ENCODE measurements at places on chromosomes 16 and 17.

- DNase-seq = no peak
Measured at GRCh38 chr16:74729783-74730683, 29.4 kb upstream of the MLKL start.

- DNase-seq = no peak
Measured at GRCh38 chr17:64398320-64398719, 7.7 kb upstream of the PECAM1 start.

DNA sequence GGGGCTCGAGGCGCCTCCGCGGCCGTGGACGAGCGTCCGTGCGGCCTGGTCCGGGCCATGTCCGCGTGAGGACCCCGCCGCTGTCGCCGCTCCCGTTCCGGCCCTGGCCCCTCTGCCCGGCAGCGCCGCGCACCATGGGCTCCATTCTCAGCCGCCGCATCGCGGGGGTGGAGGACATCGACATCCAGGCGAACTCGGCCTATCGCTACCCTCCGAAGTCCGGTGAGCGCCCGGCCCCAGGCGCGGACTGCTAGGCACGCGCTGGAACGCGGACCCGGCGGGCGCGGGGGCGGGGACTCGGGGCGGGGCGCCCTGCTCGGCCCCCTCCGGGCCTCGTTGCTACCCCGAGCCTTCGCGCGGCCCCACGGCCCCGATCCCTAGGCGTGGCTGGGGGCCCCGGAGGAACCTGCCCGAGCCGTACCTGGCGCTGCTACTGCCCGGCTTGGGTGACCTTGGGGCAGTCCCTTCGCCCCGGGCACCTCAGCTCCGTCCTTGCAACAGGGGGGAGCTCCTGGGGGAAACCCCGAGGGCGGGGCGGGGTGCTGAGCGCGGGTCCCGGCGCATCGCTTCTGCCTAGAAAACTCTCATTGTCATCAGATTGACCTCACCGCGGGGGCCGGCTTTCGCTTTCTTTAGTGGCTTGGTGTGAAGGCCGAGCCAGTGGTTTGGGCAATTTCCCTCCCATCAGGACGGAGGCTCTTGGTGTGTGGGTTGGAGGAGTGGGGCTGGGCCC lies 367 bp downstream of the MGRN1 start:
- DNase-seq = peak; percentile 47

DNA sequence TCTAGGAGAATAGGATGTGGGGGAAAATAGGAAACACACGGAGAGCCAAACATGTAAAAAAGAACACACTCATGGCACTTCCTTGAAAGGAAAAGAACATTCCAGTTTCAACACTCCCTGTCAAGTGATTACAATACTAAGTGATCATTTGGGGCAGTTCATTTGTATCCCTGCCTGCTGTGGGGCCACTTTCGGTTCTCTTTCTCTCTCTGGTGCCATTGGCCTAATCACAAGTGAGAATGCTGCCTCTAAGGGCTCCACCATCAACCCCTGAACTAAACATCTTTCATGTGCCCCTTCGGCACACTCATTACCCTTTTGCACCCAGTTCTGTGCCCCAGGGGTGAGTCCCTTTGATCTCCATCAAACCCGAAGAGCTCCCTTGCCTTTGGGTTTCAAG lies 197.3 kb downstream of the CEP112 start:
- DNase-seq = no peak

- DNase-seq = peak; percentile 87
Measured at GRCh38 chr17:40615068-40615840, 32.4 kb downstream of the SMARCE1 start.

GRCh38 chr17:73342541-73343167 lies 30.9 kb upstream of the CDC42EP4 start:
- no peak for DNase-seq

DNA sequence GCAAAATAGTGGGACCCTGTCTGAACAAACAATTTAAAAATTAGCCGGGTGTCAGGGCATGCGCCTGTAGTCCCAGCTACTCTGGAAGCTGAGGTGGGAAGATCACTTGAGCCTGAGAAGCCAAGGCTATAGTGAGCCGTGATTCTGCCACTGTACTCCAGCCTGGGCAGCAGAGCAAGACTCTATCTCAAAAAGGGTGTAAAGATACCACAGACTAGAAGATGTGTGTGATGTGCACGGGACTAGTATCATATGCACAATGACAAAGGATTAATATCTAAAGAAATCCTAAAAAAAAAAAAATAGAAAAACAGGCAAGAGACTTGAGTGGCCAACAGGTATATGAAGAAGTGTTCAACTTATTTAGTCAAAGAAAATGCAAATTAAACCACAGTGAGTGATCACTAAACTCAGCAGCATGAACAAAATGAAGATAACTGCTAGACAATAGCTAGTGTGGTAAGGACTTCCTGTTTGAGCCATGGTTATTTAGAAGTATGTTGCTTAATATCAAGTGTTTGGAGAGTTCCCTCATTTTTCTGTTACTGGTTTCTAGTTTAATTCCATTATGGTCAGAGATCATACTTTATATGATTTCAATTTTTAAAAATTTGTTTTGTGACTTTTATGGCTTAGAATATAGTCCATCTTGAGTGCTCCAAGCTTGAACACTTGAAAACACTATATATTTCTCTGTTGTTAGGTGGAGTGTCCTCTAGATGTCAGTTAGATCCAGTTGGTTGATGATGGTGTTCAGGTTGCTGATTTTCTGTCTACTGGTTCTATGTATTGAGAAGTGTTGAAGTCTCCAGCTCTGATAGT lies 14.7 kb upstream of the SLX4 start:
- no peak for DNase-seq

GRCh38 chr16:53043986-53044601 lies 8.6 kb downstream of the CHD9NB start:
- DNase-seq = no peak

GRCh38 chr17:35359398-35359797 lies 14.0 kb downstream of the SLFN11 start:
- DNase-seq = no peak

DNA sequence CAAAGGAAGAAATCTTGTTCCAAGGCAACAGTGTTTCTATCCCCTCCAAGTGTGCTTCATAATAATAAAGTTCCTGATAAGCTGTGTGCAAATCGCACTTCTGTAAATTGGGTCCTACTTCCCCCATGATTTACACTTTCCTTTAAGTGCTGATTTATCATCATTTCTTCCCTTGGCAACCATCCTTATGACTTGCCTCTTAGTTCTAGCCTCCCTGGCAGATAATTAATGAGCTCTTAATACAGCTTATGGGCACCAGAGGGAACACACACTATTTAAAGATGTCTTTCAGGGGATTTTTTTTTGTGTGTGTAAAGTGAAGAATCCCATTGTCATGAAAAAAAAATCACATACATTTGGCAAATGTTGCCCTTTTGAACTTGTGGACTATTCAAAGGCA lies 101.6 kb upstream of the MPHOSPH6 start:
- no peak for DNase-seq

DNA sequence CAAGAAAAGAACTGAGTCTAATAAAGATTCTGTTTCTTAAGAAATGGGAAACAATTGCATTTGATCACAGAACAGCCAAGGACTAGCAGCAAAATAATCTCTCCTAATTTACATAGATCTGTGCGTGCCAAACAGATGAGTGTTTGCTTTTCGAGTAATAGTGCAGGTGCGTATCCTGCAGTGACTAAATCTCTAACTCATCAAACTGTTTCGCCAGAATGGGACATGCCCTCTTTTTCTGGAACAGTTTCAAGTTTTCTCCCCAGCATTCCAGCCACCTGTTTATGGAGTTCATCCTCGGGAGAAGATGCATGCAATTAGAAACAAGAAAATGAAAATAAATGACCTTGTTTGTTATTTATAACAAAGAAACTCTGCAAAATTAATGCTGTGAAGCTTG lies 5.7 kb upstream of the TOX3 start:
- DNase-seq = no peak

- no peak for DNase-seq
Measured at GRCh38 chr17:27523712-27524111, 67.5 kb downstream of the KSR1 start.

DNA sequence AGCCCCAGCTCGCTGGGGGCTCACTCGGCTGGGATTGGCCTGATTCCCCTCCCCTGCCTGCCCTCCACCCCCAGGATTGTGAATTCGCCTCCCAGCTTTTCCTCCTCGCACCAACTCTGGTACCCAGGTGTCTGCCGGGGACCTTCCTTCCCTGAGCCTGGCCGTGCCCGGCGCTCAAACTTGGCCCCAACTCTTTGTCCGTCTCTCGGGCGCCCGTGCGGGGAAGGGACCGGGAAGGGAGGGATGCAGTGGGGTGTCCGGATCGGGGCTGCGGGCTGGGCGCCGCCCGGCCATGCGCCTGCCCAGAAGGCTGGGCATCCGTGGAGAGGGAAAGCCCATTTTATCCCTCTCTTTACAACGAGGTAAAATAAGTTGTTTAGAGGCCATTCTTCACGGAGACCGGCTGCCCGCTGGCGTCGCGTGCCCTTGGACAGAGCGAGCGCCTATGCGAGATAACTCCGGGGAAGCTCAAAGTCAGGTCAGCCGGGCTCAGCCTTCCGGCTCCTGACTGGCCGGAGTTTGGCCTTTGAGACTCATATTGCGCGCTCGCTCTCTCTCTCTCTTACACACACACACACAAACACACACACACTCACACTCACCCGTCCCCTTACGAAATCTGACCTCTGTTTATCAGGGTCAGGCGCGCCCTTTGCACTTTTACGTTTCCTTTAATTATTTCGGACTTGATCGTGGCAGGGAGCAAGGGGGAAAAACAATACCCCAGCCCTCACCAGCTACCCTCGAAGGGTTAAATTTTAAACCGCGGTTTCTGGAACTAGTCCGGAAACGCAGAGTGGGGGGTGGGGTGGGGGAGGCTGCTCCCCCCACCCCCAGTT lies 774 bp upstream of the MAF start:
- DNase-seq = no peak

DNA sequence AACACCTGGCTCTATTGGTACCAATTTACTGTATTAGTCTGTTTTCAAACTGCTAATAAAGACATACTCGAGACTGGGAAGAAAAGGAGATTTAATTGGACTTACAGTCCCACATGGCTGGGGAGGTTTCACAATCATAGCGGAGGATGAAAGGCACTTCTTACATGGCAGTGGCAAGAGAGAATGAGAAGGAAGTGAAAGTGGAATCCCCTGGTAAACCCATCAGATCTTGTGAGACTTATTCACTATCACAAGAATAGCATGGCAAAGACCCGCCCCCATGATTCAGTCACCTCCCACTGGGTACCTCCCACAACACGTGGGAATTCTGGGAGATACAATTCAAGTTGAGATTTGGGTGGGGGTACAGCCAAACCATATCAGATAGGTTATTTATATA lies 22.6 kb upstream of the GOSR1 start:
- no peak for DNase-seq

DNA sequence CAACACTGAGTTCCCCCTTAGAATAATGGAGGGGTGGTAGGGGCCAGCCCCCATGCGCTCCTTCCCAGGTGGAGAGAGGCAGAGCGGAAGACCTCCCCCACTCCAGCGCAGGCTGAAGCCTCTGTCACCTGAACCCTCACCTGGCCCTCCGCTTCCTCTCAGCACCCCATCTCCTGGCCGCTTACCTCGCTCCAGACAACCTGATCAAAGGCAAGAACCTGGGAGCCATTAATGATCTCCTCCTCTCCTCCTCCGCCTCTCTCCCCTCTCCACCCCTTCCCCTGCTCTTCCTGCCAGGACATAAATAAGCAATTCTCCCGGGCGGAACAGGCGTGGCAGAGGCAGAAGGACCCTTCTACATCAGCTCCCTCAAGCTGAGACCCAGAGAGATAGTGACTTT lies 110.2 kb upstream of the LHX1 start:
- DNase-seq = no peak

GRCh38 chr17:33012522-33013033 lies 20.9 kb downstream of the SPACA3 start:
- DNase-seq = peak; percentile 82

- no peak for DNase-seq
Measured at GRCh38 chr17:37191219-37191618, 184.6 kb upstream of the C17orf78 start.

- peak; percentile 84 for DNase-seq
Measured at GRCh38 chr17:36602924-36603384, 1.6 kb downstream of the MRM1 start.

GRCh38 chr17:11296994-11297393 lies 56.0 kb downstream of the SHISA6 start:
- DNase-seq = no peak

GRCh38 chr17:76131692-76132573 lies 9.1 kb downstream of the FOXJ1 start:
- DNase-seq = no peak

DNA sequence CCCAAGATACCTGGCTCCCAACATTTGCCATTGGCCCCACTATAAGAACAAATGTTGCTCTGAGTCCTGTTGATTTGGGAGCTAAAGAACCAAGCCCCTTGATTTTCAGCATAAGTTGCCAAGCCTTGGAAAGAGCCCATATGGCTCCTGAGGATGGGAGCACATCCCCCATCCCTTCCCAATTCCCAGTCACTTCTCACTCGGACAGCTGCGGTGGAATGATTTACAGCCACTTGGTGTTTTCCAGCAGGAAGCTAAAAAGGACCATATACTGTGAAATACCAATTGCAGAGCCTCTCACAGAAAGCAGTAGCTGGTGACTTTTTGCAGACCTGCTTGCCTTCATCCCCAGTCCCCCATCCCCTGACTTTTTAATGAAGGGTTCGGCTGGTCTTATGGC lies 524.6 kb downstream of the GRIN2A start:
- no peak for DNase-seq

- DNase-seq = no peak
Measured at GRCh38 chr16:21159281-21159951, 942 bp downstream of the LDAF1 start.

DNA sequence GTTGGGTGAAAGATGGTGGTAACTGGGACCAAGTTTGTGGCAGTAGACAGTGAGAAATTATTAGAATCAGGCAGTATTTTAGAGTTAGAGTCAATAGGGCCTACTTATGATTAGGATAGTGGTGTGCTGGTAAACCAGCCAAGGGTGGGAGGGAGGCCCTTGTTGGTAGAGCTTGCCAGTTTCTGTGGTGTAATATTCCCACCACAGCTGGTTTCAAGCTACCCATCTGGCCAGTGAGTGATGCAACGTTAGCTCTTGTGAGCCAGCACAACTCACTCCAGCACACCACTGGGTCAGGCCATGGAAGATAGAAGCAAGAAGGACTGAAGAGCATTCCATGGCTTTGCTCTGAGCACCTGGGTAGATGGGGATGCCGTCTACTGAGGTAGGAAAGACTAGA lies 34.9 kb downstream of the GNAO1 start:
- no peak for DNase-seq

- no peak for DNase-seq
Measured at GRCh38 chr16:12197812-12198211, 221.3 kb downstream of the SNX29 start.

DNA sequence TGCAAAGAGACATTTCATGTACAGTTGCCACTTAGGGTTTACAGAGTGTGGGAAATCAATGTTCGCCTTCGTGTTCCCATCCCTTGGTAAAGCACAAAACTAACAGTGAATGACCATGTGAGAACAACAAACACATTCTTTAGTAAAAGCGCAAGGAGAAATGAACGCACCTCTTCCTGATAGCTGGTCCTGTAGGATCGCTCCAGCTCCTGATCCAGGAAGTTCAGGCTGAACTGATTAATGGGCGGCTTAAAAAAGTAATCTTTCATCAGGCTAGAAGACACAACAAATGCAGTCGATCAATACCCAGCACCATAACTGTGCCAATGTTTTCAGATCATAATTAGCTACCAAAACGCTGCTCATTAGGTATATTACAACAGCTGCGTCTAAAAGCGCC lies 108.3 kb upstream of the CREBBP start:
- DNase-seq = no peak

GRCh38 chr16:18789515-18789849 lies 652 bp downstream of the RPS15A start:
- no peak for DNase-seq

GRCh38 chr17:77433385-77434135 lies 292.8 kb downstream of the SEC14L1 start:
- no peak for DNase-seq

- DNase-seq = no peak
Measured at GRCh38 chr17:35943537-35943936, at the start of gene LYZL6. Gene LYZL6 (minus strand): TSS chr17:35943713. CDS start chr17:35939356, 4,357 bp downstream.

Data from HTR-8/SVneo (cell line).